Astrocyte (in vitro differentiated cells and primary cell): ENCODE measurements at places on chromosomes 1 and 21.

GRCh38 chr1:159015440-159015909 is 5.8 kb downstream of the IFI16 start:
- DNase-seq = peak; percentile 81

- no peak for DNase-seq
Measured at GRCh38 chr1:107359472-107360241, 218.8 kb downstream of the NTNG1 start.

- no peak for DNase-seq
Measured at GRCh38 chr1:57576756-57577155, 152.9 kb upstream of the DAB1 start.

DNA sequence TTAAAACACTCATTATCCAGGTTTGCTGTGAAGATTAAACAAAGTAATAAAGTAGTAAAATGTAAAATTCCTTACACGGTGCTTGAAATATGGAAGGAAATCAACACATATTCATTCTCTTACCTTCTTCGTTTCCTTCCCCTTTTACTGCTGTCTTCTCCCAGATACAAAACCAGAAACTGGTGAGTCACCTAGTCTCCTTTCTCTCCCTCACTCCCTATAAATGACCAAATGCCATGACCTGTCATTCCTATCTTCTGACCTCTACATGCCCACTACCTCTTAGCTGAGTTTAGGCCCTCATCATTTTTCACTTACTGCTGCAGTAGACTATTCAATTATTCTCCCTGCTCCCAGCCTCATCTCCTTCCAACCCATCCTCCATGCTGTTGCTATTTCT is 4.3 kb upstream of the NR1I3 start:
- no peak for DNase-seq

DNA sequence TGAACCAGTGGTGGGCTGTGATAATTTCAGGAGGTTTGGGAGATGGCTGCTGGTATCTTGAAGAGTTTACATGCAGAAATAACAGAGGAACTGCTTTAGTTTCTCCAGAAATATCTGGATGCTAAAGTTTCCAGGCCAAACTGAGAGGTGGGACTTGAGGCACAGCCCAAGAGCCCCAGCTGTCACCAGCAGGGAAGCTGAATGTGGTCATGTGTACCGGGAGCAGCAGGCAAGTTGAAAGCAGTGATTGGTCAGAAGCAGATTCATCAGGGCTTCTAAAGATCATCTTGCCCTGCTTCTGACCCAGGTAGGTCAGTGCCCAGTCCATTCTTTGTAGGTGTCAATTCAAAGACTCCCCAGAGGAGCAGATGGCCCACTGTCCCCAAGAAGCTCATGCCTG is 7.9 kb upstream of the RPTN start:
- DNase-seq = no peak

DNA sequence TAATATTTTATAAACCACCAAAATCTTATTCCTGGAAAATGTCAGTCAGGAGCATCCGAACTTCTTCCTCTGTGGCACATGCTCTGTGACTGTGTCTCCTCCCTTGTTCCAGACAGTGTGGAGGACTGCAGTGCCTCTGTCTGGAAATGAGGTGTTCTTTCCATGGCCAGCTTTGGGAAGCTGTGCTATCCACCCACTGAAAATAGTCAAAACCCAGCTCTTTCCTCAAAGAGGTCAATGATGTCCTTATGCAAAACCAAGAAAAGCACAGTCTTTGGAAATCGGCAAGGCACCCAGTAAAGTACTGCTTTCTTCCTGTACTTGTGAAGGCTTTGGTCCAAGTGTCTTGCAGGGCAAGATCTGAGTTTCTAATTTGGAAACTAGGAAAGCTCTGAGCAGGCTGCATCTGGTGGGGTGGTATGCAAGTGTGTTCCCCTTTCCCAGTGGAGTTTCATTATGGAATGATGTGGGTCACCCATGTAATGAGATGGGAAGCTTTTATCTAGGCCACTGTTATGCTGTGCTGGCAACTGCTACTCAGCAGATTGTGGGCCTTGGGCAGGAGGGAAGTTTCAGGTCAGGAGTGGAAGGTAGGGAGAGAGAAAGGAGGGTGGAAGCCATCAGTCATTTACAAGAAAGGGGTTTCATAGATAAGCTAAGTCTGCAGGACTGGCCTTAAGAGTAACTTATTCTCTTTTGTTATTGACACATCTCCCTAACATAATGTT is 6.0 kb downstream of the KIAA0040 start:
- DNase-seq = no peak

DNA sequence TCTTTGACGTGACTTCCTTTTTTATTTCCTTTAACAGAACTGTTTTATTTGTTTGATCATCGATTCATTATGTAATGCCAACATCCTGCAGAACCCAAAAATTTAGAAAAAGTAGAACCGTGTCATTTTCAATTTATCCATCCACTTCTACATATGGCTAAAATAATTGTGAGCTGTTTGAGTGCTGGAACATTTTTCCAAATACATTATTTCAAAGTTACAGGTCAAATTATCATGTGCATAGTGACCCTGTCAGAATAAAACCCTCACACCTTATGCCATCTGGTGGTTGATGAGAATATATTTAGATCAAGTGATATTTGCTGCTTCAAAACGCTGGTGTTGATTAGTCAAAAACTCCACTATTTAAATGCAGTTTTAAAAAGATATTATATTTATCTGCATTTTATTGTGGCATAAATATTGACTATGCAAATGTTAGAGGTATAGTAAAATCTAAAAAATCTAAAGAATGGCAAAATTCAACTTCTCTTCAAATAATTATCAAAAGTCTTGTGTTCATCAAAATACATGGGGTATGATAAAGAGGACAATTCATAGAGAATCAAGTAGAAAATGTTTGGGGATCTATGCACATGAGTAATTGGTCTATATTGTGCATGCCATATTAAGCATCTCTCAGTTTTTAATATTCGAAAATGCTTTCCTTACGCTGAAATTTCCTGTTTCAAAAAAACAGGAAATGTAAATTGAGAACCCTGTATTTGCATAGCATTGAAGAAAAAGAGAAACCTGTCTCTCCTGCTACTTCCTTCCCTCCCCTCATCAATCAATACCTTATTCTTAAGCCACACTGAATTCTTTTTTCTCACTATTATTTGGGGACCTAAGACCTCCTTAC is 39.7 kb downstream of the UBE2U start:
- DNase-seq = no peak

- no peak for DNase-seq
Measured at GRCh38 chr1:89723863-89724262, 90.9 kb downstream of the LRRC8C start.

DNA sequence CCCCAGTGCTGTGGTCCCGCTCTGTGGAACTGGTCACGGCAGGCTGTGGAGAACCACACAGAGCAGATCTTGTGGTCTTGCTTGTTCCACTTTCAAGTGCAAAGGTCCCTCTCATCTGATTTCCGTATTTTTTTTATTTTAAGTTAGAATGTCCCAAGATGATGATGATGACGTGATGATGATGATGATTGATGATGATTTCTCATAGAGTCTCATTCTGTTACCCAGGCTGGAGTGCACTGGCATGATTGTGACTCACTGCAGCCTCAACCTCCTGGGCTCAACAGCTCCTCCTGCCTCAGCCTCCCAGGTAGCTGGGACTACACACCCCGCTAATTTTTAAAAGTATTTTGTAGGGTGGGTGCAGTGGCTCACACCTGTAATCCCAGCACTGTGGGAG is 12.2 kb downstream of the EVA1C start:
- peak; percentile 51 for DNase-seq

GRCh38 chr1:39525366-39526165 is 34.1 kb downstream of the BMP8A start:
- DNase-seq = no peak

GRCh38 chr1:183773482-183774274 is 31.2 kb upstream of the RGL1 start:
- no peak for DNase-seq

GRCh38 chr21:17495680-17496079 is 17.2 kb upstream of the CXADR start:
- peak; percentile 92 for DNase-seq

DNA sequence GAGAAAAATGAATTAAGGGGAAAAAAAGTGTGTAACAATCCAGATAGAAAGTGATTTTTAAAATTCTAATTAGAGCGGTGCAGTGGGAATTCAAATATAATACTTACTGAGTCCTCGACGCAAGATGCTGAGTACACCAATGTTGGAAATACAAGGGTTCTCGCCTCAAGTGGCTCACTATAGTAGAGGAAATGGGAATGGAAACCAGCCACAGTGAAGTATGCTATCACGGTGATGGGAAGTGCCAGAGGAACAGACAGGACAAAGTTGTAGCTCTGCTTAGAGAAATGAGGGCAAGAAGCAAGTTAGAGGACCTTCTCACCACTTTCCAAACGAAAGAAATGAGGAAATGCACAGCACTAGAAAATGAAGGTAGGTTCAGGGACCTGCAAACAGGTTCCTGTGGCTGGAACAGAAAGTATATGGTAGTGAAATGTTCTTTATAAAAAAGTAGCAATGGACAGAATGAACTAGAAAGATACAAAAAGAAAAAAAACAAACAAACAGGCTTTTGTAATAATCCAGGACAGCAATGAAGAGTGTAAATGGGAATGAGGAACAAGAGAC is 13.5 kb downstream of the EGLN1 start:
- DNase-seq = no peak

DNA sequence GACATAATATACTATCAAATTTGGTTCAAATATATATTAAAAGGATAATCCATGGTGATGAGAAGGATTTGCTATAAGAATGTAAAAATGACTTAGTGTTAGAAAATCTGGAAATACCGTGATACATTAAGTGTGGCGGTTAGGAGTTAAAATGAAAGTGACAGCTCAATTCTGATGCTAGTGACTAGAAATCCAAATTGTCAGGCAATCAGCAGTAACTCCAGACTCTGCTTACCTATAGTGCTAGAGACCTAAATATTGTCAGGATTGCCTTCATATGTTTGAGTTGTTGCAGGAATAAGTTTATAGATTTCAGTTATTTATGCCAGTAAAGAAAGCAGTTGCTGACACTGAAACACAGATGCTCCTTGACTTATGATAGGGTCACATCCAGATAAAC is 737.4 kb downstream of the MRPL39 start:
- DNase-seq = no peak
